ENCODE measurements at places on chromosomes 5 and 9.

- DNase-seq = no peak
Measured at GRCh38 chr5:95565280-95565920, 10.5 kb downstream of the ARSK start.

DNA sequence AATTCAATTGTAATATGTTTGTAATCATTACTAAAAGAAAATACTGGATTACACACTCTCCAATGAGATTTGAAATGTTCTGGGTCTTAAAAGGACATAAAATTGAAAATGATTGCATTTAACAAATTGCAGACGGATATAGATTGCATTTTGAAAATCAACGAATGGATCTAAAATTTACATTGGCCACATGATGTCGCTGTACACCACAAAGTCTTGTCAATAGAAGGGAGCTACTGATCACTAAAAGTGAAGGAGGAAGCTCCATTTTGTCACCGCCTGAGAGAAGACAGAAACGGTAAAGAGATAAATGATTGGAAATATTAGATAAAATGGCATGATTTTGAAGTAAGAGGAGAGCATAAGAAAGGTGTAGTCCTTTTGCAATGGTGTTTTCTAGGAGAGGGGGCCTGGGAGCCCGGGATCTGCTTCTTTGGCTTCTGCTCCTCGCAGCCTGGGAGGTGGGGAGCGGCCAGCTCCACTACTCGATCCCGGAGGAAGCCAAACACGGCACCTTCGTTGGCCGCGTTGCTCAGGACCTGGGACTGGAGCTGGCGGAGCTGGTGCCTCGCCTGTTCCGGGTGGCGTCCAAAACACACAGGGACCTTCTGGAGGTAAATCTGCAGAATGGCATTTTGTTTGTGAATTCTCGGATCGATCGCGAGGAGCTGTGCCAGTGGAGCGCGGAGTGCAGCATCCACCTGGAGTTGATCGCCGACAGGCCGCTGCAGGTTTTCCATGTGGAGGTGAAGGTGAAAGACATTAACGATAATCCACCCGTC is at the start of gene PCDHA1:
Gene PCDHA1, plus strand, starts transcription at position 236 of the 782 bp plus-strand sequence.
- DNase-seq = no peak

DNA sequence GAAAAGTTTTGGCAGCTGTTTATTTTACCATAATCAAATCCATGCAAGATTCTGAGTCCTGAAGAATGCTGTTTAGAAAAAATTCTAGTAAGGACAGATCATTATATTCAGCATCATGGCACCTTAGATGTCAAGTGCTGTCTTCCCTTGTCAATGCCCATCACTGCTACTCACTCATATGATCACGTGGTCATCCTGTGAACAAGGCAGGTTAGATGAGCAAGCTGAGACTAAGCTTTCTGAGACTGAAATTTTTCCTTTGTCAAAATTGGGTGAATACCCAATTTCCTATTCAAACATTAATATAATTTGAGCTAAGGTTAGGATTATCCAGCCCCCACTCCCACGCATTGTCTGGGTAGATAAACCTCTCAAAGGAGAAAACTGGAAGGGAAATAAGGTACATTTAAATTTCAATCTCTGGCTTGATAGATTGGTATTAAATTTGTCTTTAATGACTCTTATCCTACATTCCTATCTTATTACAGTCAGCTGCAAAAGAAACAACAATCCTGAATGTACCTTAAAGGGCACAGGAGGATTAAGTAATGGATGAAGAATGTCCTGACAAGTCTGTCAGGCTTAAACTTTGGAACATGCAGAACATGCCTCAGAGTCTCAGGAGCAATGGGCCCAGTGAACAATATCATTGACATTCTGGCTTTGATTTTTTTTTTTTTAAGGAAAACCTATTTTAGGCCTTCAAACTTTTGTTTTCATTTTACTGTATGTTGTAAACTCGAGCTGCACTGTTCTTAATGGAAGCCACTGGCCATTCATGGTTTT is 148.7 kb upstream of the RANBP3L start:
- no peak for DNase-seq

DNA sequence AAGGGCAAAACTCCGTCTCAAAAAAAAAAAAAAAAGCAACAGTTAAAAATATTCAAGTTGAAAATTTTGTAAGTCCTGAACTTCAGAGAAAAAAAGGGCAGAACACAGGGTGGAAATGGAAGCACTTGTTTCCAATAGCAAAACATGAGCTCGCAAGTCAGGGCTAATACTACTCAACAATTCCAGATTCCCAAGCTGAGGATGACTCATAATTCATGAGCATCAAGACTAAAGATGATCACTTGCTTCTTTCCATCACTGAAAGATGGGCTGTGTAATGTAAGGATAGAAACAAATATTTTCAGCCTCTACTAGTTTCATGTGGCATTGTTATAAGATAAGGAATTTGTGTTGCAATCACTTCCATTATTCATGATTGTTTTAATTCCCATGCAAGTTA is 33.5 kb upstream of the FST start:
- no peak for DNase-seq

GRCh38 chr5:96651948-96652753 is 10.0 kb upstream of the CAST start:
- no peak for DNase-seq

DNA sequence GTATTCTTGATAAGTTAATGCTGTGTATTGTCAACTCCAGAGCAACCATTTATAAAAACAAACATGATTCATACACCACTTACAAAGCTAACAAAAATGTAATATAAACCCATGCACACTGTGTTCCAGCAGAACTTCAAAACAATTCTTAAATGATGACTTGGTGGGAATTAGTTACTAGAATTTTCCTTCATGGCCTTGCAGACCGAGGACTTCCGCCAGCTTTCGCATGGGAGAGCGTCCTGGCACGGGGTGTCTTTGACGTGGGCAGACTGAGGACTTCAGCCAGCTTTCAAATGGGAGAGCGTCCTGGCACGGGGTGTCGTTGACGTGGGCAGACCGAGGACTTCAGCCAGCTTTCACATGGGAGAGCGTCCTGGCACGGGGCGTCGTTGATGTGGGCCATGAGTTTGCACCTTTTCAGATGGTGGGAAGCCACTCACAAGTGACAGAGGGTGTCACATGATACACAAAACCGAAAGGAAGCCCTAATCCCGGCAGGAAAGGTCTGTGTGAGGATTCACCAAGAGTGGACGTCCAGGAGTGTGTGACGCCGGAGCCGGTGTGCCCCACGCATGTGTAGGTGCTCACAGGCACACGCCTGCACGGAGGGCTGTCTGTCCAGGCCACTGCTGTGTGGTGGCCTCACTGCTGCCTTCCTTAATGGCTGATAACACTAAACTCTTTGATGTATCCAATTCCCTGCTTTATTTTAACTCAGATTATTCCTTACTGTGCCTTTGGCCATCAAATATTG is 211.3 kb upstream of the IRX4 start:
- DNase-seq = no peak

DNA sequence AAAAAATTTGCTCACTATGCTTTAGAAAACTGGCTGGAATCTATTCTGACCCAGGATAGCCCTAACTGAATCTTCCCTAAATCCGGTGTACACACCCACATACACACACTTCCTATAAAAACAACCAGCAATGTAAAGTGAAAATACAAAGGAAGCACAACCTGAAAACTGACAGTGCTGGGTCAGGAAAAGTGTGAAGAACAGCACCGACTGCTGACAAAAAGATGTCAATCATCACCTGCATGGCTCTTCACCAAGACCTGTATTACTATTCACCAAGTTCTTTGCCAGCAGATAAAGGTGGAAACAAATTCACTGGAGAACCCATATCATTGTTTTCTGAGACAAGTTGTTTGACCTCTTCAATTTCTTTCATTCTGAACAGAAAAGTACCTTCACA is 293.8 kb upstream of the GRAMD2B start:
- DNase-seq = no peak

GRCh38 chr9:77896938-77897667 is 134.5 kb downstream of the GNAQ start:
- DNase-seq = no peak

- DNase-seq = no peak
Measured at GRCh38 chr5:180603076-180603594, 11.8 kb upstream of the SCGB3A1 start.

GRCh38 chr9:91426123-91426745 is 2.6 kb upstream of the NFIL3 start:
- peak; percentile 60 for DNase-seq

- no peak for DNase-seq
Measured at GRCh38 chr5:112245656-112246055, 173.4 kb downstream of the EPB41L4A start.

DNA sequence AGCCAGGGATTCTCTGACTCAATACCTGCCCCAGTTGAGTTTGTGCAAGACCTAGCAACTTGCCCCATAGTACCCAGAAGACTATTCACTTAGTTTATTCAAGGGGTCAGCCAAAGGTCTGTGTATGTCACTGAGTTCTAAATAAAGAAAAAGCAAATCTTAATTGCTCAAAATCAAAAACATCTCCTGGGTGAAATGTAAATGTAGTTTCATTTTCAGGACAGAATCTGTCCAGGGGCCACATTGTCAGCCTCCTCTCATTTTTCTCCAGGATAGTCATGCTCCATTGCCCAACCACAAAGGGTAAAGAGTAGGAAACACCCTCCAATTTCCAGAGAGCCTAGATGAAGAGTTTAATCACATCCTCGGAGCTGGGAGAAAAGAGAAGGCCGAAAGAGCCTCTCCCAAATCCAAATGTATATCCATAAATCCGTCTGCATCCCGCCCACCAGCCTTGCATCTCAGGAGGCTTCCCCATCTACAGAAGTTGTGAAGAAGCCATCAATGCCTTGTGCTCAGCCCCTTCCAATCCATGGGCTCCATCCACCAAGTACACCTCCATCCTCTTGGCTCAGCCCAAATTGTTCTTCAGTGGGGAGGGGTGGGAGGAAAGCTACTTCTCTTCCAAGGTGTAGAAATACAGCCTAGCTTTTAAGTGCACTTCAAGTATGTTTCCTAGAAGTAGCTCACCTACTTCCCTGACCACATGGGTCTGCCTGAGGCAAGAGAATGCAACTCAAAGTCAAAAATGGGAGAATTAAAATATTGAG is 26.9 kb downstream of the ADAM19 start:
- no peak for DNase-seq

DNA sequence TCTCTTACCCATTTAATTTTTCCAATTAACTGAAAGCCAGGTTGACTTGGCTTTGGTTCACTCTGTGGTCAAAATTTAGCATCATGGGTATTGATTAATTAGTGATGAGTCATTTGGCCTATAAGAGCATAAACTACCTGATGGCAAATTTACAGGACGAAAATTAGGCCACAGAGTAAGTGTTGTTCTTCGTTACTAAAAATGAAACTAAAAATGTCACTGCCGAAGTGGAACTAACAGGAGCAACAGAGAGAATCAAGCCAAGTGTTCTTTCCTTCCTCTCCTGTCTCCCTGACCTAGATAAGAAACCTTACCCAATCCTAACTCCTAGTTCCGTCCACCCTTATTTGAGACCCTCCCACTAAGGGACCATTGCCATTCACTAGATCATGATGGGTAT is 176.9 kb downstream of the RAB3C start:
- peak; percentile 63 for DNase-seq

- no peak for DNase-seq
Measured at GRCh38 chr5:155050384-155051019, 36.9 kb downstream of the KIF4B start.

DNA sequence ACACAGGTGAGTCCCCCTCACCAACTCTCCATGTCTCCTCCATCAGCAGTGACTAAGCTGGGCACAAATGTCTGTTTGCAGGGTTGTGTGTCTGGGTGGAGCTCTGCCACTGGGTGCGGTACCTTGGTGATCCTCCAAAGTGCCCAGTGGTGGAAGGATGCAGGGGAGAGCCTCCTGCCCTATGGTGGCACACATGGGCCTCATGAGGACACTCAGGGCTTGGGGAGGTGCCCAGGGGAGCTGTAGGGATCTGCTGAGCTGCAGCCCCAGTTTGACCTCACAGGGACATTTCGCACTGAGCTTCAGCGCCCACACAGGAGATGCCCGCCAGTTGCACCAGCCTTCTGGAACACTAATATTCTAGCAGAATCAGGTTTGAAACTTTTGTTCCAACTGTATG is 29.5 kb downstream of the S1PR3 start:
- DNase-seq = no peak

GRCh38 chr5:6439588-6440550 is 8.8 kb upstream of the UBE2QL1 start:
- DNase-seq = no peak

GRCh38 chr9:36191686-36192085 is 965 bp downstream of the CLTA start:
- peak; percentile 29 for DNase-seq

- no peak for DNase-seq
Measured at GRCh38 chr9:115357821-115358220, 239.9 kb upstream of the TNC start.

- no peak for DNase-seq
Measured at GRCh38 chr9:92645041-92645440, 24.9 kb downstream of the IPPK start.

DNA sequence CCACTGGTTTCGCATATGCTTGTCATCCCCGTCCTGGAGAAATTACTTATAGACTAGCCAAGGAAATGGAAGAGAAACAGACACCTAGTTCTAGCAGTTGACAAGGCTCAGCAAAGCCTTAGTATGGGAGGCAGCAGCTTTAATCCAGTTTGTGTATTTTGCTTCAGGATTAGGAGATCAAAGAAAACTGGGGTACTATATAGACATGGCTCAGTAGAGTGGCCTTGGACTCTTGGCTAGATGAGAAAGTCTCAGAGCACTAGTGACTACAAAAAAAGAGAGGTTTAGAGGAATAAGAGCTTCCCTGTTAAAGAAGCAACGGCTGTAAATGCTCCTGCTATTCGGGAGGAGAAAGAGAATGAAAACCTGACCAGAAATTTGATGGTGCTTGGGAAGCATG is 349.1 kb downstream of the CTNND2 start:
- no peak for DNase-seq

GRCh38 chr5:91556-92263 is at the start of gene PLEKHG4B:
PLEKHG4B (plus strand) TSS chr5:92168; CDS start chr5:92232, 64 bp downstream.
- peak; percentile 20 for DNase-seq

DNA sequence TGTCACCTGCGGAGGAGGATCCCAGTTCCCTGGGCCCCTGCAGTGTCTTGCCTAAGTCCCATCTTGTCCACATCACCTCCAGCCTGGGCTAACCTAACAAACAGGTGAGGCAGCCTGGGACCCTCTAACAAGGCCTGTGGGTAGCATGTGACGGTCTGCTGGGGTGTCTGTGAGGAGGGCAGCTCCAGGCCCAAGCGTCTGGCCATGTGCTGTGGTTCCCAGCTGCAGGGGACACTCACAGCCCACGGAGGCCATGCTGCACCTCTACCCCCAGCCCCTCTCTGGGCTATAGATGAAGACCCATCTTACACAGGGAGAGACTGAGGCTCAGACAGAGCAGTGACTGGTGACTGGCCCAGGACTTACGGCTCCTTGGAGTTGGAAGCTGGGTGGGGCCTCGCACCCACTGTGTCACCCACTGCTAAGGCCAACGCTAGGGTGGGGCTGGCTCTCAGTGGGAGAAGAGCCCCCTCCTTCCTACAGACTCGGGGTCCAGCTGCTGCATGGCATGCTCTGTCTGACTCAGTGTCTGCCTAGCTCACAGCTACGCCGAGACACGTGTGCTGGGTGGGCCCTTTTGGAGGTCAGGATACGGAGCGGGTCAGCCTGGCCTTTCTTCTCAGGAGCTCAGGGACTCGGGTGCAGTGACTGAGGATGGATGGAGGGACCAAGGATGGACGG is 40.8 kb upstream of the RNF130 start:
- DNase-seq = no peak

All from suppressor macrophage treated with lipopolysaccharide for 4 hours (primary cell).